ENCODE measurements at places on chromosomes 3 and 15.
A peak's percentile ranks its signal among the peaks of the same experiment; 100 is the strongest.

- peak; percentile 36 for DNase-seq
Measured at GRCh38 chr3:175304404-175304803, 445.3 kb downstream of the NAALADL2 start.

DNA sequence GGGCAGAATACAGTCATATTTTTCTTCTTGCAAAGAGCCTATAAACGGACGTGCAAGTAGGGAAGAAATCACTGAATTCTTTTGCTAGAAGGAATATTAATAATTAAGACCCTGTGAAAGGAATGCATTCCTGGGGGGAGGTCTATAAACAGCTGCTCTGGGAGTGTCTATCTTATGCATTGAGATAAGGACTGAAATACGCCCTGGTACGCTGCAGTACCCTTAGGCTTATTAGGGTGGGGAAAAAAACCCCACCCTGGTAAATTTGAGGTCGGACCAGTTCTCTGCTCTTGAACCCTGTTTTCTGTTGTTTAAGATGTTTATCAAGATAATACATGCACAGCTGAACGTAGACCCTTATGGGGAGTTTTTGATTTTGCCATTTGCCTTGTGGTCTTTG lies 100.0 kb upstream of the KBTBD8 start:
- no peak for DNase-seq

GRCh38 chr3:107837895-107838612 lies 252.8 kb downstream of the CD47 start:
- no peak for DNase-seq

DNA sequence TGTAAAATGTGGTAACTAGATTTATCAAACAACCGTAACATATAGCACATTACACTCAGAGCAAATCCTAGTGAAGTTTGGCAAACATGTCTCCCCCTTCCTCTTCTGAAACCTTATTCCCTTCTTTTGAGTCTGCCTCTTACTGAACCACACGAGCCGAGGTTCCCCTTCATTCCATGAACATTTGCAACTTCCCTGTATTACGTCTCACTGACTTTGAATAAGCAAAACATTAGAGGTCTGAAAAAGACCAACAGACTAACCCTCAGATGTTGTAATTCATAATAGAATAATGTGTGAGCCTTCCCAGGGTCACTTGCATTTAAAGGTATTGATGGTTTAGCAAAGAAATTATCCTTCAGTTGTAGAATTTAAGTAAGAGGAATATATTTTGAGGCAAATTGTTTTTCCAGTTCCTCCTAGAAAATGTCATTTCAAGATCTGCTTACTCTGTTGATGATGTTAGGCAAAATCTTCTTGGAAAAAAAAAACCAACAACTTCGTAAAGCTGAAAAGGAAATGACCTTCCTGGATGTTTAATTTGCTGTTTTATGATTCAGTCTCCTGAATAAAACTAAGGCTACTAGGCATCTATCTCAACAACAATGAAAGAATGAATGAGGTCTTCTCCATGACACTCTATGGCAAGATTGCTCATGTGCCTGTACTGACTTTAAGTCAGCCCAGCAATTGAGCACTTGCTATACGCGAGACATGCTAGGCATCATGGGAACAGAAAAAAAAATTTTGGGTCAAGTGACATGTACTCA lies 296.9 kb upstream of the NECTIN3 start:
- no peak for DNase-seq

DNA sequence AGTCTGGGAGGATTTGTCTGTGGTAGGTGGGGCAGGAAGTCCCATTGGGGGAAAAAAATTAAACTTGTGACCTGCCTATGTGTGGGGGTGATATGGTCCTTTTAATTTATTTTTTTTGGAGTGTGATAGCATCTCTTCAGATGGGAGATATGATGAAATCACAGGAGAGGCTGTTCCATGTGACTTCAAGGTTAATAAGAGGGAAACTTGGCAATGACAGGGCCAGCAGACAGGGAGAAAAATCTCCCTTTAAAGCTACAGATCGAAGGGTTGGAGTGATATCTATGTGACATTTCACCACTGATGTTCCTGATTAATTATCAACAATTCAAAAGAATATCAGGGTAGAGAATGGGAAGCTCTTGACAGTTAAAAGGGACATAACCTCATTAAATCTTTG lies 886.9 kb downstream of the TUSC7 start:
- no peak for DNase-seq

Measured in umbilical cord (tissue), 2 donors.